Astrocyte of the spinal cord (primary cell): ENCODE measurements at places on chromosomes 6 and 20.

DNA sequence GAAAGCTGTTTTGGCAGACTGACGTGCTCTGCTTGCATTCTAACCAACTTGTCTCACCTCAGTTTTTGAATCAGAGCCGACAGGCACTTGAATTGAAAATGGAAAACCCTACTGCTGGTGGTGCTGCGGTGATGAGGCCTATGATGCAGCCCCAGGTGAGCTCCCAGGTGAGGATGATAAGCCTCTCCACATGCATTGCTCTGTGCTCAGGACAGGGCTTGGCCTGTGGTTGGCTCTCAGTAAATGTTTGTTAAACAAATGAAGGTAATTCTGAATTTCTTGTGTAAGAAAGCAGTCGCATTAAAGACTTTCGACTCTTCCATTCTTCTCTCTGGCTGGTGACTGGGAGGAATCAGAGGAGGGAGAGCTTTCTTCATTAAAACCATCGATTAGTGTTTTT lies 136.3 kb downstream of the SULF2 start:
- DNase-seq = no peak

DNA sequence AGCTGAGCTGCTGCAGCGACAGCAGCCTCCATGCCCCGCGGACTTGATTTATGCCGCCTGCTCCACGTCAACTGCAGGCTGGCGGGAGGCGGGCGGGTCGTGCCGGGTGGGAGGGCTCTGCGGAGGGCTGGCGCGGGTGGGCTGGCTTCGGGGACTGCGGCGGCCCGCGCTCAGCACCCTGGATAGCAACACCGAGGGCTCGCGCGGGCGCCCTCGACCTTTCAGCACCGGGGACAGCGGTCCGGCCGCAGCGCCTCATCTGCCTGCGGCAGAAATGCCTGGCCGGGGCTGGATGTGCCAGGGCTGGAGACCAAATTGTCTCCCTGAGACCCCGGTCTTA lies 792 bp downstream of the SNAP25 start:
- DNase-seq = peak; percentile 75

DNA sequence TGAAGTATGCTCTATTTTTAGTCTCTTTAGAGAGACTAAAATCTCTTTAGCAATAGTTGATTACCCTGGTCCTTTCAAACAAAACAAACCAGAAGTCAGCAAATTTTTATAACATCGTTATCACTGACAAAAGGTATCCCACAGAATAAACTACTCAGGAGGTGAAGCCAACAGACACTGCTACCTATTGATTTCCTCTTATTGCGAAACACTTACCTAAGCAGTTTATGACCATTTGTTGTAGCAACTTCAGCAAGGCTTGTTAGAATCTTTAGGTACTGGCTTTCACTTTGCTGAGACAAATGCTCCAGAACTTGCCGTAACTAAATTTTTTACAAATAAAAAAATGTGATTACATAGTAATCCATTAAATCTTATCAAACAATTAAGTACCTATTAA lies 64.4 kb downstream of the HACE1 start:
- no peak for DNase-seq

GRCh38 chr6:100153636-100154275 lies 159.7 kb upstream of the MCHR2 start:
- DNase-seq = no peak

DNA sequence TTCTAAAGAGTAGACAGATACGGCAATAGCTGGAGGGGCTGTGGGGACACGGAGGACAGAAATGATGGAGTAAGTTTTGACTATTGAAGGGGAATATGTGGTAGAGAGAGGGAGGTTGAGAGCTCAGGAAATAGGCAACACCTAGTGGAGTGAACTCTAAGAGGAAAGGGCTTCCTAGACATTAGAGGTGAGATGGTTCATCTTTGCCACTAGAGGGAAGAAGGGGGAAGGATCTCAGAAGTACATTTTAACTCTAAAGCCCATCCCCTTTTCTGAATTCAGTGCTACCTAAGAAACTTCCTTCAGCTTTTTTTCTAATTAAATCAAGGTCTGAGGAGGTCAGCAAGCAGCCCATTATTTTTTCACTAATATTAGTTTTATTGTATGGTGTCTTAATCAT lies 689.4 kb upstream of the MAP3K7 start:
- peak; percentile 37 for DNase-seq
